ENCODE measurements at places on chromosomes 6 and 20.

GRCh38 chr20:50152394-50153152 lies 950 bp downstream of the PEDS1 start:
- DNase-seq = no peak

GRCh38 chr6:22467645-22468044 lies 101.7 kb upstream of the HDGFL1 start:
- DNase-seq = no peak

GRCh38 chr6:167996424-167997199 lies 859 bp upstream of the KIF25 start:
- no peak for DNase-seq

- DNase-seq = no peak
Observed at GRCh38 chr6:36809941-36810803, 29.1 kb downstream of the CPNE5 start.

DNA sequence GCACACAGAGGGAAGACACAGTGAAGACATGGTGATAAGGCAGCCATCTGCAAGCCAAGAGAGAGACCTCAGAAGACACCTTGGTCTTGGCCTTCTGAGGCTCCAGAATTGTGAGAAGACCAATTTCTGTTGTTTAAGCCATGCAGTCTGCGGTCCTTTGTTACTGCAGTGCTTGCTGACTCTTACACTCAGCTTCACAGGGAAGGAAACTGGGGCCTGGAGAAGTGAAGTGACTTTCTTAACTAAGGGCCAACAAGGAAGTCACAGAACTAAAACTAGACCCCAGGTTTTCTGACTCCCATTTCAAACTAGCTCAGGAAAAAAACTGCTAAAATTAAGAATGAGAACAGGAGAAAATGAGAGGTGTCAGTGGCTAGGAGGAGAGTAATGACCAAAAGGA lies 74.3 kb downstream of the TNFRSF21 start:
- DNase-seq = no peak

GRCh38 chr20:33830371-33830770 lies 19.2 kb downstream of the CHMP4B start:
- no peak for DNase-seq

- no peak for DNase-seq
Observed at GRCh38 chr6:3664625-3665041, 86.9 kb downstream of the PXDC1 start.

DNA sequence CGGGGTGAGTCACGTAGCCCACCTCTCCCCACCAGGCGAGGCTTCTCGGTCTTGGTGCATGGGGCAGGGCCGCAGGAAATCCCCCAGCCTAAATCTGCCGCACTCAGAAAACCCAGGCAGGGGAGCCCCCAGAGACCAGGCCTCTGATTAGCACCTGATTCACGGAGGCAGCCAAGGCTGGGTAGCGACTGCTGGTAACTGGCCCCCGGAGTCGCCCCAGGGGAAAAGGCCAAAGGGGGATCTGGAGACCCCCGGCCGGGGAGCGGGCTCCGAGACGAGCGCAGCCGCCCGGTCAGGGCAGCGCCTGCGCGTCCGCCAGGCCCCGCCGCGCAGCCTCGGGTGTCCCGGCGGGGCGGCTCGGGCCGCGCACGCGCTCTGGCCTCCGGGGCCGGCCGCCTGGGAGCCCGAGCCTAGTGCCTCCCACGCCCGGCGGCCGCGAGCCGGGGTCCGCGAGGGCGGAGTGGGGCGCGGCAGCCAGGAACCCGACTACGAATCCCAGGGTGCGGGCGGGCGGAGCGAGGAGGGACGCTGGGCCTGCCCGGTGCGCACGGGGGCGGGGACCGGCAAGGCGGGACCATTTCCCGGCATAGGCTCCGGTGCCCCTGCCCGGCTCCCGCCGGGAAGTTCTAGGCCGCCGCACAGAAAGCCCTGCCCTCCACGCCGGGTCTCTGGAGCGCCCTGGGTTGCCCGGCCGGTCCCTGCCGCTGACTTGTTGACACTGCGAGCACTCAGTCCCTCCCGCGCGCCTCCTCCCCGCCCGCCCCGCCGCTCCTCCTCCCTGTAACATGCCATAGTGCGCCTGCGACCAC lies at the start of gene DUSP22:
Gene DUSP22, plus strand, starts transcription at position 791 of the 809 bp plus-strand sequence. CDS start 53 bp downstream, outside the sequence.
- no peak for DNase-seq

GRCh38 chr6:120671519-120671918 lies 662.8 kb downstream of the TBC1D32 start:
- no peak for DNase-seq

DNA sequence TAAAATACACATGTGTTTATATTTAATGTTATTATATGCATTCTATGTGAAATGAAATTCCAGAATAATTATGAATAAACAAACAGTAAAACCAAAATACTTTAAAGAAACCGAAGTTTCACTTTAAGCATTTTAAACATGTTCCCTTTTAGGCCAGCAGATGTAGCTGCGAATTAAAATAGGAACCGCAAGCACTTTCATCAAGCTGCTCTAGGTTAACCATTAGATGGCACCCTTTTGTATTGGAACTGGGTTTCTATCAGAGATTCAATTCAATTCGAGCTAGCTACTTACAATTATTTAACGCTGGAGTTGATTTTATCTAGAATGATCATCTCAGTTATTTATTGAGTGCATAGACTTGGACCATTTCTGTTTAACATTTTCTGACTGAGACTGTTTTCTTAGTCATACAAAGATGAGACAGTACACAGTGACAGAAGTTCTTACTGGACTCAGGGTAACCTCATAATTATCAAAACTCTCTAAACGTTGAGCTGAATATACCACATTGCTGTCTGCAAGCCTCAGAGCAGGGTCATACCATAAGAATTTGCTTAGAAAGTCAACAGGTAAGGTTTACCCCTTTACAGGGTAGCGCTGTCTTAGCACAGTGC lies 8.5 kb downstream of the TMEM242 start:
- DNase-seq = no peak

DNA sequence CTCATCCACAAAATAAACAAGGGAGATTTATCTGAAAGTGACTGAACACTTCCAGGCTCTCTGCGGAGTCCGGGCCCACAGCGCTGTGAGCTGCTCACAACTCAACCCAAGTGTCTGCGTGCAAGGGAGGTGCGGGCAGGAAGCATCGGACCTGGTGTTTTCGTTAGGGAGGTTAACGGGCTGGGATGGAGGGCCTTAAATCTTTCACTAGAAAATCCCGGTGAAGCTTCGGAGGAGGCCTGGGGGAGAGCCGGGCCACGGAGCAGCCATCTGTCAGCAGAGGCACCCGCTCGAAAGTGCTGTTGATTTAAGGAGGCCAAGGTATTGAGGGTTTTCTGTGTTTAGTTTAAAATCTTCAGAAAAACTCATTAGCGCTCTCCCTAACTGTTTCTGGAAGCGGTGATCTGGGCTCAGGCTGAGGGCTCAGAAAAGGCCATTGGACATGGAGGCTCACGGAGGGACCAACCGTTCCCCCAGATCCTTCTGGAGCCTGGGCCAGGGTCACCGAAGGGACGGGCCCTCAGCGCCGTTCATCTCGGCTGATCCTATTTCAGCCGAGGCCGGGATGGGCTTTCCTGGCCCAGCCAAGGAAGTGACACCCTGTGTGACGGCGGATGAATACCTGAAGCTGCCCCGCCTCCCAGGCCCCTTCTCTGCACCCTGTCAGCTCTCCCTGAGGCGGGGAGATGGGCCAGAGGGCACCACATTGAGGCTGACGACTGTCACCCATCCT lies 20.7 kb downstream of the GATA5 start:
- DNase-seq = no peak

GRCh38 chr6:118893064-118893806 lies 717 bp upstream of the ASF1A start:
- peak; percentile 46 for DNase-seq

GRCh38 chr6:5173810-5174209 lies 86.9 kb downstream of the LYRM4 start:
- DNase-seq = no peak

DNA sequence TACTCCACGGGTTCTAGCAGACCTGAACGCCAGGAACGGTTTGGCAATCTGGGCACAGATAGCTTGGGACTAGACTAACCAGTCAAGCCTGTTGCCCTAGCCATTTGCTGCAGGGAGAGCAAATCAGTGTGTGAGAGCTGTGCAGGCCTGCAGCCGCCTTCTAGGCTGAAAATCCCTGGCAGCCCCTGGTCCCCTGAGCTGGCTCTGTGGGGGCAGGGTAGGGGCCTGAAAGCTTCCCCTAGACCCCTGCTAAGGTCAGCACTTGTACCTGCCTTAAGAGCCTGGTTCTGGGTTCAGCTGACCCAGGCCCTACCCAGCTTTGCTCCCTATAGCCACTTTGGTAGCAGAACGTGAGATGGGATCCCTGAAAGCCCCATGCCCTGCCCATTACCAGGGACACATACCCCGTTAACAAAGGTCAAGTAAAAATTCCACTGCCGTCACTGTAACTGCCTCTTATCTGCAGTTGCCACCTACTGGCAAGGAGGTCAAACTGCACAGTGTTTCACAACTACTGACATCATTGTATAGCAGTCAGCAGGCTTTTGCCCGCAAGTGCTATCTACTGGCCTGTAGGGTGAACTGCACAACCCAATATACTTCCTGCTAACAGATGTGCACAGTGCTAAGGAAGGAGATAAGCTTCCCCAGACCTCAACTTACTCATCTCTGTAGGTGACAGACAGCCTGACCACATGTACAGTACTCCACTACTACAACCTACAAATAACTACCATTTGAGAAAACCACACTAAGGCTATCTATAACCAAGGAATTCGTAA lies 95.1 kb upstream of the OLIG3 start:
- DNase-seq = no peak

DNA sequence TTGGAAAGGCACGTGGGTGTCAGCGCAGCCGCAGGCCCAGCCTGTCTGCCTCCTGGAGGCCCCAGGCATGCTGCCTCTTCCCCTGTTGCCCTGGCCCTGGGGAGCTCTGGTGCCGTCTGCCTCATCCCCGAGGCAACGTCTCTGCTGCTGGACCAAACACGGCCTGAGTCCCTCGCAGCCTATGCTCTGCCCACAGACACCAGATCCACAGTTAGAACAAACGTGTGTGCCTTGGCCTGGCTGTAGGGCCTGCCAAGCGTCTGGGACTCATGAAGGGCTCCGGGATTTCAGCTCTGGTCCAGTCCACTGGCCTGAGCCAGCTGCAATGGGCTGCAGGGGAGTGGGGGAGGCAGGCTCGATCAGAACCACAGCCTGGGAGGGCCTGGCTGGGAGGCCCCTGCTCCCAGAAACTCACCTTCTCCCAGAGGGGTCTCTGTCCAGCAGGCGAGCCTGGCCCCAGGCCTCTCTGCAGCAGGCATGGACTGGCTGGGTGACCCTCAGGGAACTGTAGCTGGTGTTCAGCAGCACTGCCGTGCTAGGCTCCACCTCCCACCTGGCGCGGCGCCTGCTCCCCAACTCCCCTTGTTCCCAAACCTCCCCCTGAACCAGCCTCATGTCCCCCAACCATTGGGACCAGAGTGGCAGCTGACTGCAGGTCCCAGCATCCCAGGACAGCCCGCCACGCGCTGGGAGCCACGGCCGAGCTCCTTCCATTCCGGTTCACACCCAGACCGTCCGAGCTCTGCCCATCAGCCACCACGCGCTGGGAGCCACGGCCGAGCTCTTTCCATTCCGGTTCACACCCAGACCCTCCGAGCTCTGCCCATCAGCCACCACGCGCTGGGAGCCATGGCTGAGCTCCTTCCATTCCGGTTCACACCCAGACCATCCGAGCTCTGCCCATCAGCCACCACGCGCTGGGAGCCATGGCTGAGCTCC lies 197.0 kb downstream of the DLL1 start:
- DNase-seq = no peak

GRCh38 chr6:10951675-10952282 lies 64.9 kb downstream of the SYCP2L start:
- DNase-seq = peak; percentile 55

GRCh38 chr6:116381000-116381399 lies 10.3 kb downstream of the DSE start:
- no peak for DNase-seq

DNA sequence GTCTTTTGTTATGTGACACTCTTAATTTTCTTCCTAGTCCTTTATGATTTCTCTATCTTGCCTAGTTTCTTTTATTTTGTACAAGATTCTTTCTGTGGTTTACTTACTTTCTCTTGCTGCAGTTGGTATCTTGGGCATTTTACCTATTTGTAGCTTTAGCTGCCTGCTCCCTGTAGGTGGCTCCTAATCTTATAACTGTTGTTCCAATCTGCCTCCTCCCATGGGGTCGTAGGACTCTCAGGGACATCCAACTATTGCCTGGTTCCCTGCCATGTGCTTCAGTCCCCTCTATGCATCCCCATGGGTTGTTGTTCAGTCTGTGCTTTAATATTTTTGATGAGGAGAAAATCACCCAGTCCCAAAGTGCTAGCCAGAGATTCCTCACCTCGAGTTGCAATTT lies 31.4 kb downstream of the RIN2 start:
- DNase-seq = no peak

DNA sequence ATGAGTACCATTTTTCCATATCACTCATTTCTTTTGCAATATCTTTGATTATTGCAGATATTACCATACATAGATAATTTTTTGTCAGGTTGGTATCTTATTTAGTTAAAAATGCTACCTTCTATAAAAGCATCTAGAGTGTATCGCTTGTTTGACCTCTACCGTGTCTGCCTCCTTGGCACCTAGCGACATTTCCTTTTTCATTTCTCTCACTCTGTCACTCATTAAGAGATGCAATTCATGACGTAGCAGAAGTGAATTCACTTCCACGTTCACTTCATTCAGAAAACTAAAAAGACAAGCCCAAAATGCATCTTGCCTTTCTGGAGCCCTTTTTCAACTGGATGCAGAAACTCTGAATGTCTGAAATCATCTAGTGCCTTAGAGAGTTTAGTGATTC lies 172.9 kb downstream of the MMS22L start:
- no peak for DNase-seq

DNA sequence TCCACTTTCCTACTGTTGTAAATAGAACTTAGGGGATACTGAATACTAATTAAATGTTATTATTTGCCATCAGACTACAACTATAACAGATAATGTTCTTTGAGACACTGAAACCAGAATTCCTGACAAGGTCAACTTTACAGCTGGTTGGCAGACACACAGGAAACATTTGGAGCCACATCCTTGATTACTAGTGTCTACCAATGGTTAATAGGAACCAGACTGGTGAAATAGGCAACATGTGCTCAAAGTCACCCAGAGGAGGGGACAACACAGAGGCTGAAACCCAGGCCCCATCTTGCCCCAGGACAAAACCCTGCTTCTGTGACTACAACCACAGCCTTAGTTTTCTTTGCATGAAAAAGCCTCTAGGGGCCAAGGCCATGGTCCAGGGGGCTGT lies 47.8 kb upstream of the NT5E start:
- no peak for DNase-seq

GRCh38 chr6:31144296-31144969 lies 5.6 kb upstream of the PSORS1C2 start:
- DNase-seq = no peak

Data from SW 1271 (cell line).